ENCODE measurements at places on chromosomes 2 and 18. TPM values are rescaled to one million over a fixed set of nuclear protein-coding genes. Genes with fewer than 3 reads are reported as not detected.

The NXPH2 gene
- 6.1 TPM for total RNA-seq

The HOXD4 gene
- total RNA-seq, result 0.67 TPM

The TM4SF20 gene
- total RNA-seq, result not detected

The RESP18 gene
- not detected for total RNA-seq

- H3K36me3 ChIP-seq, result peaks cover 1% of the 10 kb centered on the region
- peaks cover 38% of the 10 kb centered on the region for H3K4me1 ChIP-seq
- DNase-seq, result no peak
- peaks cover 18% of the 10 kb centered on the region for H3K27me3 ChIP-seq
Measured at GRCh38 chr2:149143734-149144133, 105.2 kb downstream of the LYPD6B start.

GRCh38 chr2:236823963-236824362 is 254.3 kb downstream of the ACKR3 start:
- peaks cover 45% of the 10 kb centered on the region for H3K4me1 ChIP-seq
- H3K36me3 ChIP-seq, result no peaks in the 10 kb centered on the region
- no peaks in the 10 kb centered on the region for H3K27me3 ChIP-seq
- DNase-seq, result no peak

DNA sequence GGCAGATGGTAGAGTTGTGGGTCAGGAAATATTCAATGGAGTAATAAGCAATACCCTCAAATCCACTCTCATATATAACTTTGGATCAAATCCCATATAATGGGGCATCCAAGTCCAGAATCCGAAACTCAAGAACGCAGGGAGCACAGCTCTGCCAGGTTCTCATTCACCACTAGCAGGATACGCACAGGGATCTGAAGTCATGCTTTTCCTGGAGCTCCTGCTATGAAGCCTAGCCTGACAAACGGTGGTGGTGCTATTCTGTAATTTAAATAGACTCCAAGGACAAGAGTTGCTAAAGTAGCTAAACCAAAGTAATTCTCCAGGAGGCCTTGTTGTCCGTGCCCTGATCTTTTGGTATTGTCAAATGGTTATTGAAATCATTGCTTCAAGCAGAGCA is 264.8 kb downstream of the SLC8A1 start:
- H3K27me3 ChIP-seq, result no peaks in the 10 kb centered on the region
- H3K4me3 ChIP-seq, result no peak overlapping the region
- no peak overlapping the region for H3K27ac ChIP-seq

- no peak overlapping the region for H3K4me3 ChIP-seq
- DNase-seq, result no peak
- peaks cover 22% of the 10 kb centered on the region for H3K4me1 ChIP-seq
- H3K27ac ChIP-seq, result no peak overlapping the region
- peaks cover 3% of the 10 kb centered on the region for H3K36me3 ChIP-seq
Measured at GRCh38 chr2:62415019-62415431, 91.0 kb downstream of the TMEM17 start.

- no peaks in the 10 kb centered on the region for H3K4me1 ChIP-seq
- no peak overlapping the region for H3K4me3 ChIP-seq
- no peaks in the 10 kb centered on the region for H3K36me3 ChIP-seq
Measured at GRCh38 chr2:1318366-1319009, 94.8 kb upstream of the TPO start.

DNA sequence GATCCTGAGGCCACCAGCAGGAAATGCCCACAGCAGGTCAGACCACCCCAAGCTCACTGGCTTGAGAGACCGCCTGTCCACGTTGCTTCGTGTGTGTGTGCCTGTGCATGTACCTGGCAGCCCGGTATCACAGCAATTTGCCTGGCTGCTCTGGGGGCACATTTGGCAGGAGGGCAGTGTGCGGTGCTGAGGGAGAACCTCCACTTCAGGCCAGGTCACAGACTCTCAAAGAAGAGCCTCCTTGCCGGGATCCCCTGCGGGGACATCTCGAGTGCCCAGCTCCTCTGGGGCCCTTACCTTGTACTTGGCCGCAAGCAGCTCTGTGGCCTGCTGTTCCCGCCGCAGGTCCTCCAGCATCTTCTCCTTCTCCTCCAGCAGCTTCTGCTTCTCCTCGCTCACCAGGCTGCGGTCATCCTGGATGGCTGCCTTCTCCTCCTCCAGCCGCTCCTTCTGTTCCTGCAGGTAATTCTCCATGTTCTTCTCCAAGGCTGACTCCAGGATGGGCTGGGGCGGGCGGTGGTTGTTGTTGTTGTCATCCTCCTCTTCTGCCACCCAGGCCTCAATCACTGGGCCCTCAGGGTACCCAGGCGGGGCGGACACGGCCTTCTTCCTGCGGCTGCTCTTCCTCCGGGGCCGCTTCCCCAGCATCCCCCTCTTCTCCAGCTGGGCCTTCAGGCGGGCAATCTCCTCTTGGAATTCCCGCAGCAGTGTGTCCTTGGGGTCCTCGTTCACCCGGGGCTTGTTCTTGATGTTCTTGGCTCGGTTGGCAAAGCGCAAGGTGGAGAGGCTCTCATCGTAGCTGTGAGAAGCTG is 2.0 kb downstream of the KIF3C start:
- peaks cover 53% of the 10 kb centered on the region for H3K4me1 ChIP-seq
- no peak overlapping the region for H3K27ac ChIP-seq
- no peak for DNase-seq
- H3K4me3 ChIP-seq, result peak overlapping the region; percentile 31
- peaks cover 7% of the 10 kb centered on the region for H3K36me3 ChIP-seq
- no peaks in the 10 kb centered on the region for H3K27me3 ChIP-seq

DNA sequence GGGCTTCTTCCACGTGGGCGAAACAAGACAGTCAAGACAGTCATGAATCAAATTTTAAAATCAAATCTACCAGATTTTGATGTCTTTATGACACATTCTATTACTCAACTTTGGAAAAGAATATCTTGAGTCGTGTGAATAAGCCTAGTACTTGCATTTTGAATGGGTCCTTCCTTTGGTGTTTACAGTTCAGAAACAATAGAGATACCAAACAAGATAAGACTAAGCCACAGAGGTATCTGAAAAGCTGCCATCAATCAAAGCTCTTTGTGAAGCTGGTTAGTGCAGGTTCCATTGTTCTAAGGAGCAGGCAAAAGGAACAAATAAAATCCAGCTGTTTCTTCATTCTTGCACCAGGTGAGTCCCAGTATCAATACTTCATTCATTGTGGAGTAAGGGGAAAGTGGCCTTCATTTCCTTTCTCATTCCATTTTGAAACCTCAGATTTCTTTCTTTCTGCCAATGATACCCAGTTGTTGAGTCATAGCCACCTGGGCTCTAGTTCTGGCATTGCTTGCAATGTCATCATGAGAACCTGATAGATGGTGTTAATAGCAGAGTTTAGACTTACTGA is 151.7 kb upstream of the L3MBTL4 start:
- H3K27ac ChIP-seq, result peak overlapping the region; percentile 96
- H3K27me3 ChIP-seq, result no peaks in the 10 kb centered on the region
- H3K4me1 ChIP-seq, result peaks cover 58% of the 10 kb centered on the region
- no peaks in the 10 kb centered on the region for H3K36me3 ChIP-seq

GRCh38 chr2:97935719-97936161 is 60.0 kb downstream of the TMEM131 start:
- peaks cover 19% of the 10 kb centered on the region for H3K36me3 ChIP-seq
- peak overlapping the region; percentile 54 for H3K27ac ChIP-seq
- no peaks in the 10 kb centered on the region for H3K27me3 ChIP-seq
- no peak for DNase-seq
- H3K4me1 ChIP-seq, result peaks cover 43% of the 10 kb centered on the region
- no peak overlapping the region for H3K4me3 ChIP-seq

- no peak for DNase-seq
- no peaks in the 10 kb centered on the region for H3K27me3 ChIP-seq
- no peaks in the 10 kb centered on the region for H3K36me3 ChIP-seq
- no peak overlapping the region for H3K27ac ChIP-seq
Measured at GRCh38 chr2:216717491-216717901, 22.1 kb upstream of the IGFBP5 start.

DNA sequence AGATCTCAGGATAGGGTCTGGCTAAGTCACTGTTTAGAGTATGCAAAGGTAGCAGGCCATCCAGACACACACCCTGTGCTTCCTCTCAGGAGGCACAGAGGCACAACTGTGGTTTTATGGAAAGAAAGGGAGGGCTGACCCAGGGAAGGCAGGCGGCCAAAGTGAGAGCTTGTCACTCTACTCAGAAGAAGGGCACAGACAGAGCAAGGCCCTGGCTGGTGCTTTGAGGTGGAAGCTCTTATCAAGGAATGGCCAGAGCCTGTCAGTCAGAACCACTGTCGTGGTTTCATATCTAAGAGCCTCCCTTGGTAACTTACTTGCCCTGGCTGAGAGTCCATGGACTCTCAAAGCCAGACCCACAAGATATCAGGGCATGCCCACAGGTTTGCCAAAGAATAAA is 40.7 kb downstream of the SLC9A2 start:
- H3K27ac ChIP-seq, result no peak overlapping the region
- H3K27me3 ChIP-seq, result peaks cover 4% of the 10 kb centered on the region
- H3K36me3 ChIP-seq, result no peaks in the 10 kb centered on the region

DNA sequence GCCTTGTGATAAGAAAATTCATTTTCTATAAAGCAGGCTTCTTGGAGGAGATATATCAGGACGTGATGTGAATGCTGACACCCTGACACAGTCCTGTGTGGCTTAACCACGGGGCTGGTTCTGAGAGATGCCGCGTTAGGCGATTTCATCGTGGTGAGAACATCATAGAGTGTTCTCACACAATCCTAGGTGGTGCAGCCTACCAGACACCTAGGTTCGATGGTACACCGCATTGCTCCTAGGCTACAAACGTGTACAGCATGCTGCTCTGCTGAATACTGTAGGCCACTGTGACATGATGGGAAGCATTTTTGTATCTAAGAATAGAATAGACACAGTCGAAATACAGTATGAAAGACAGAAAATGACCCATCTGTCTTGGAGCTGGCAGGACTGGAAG is 82.5 kb downstream of the TNFRSF11A start:
- no peaks in the 10 kb centered on the region for H3K36me3 ChIP-seq
- no peak for DNase-seq
- no peak overlapping the region for H3K27ac ChIP-seq
- no peaks in the 10 kb centered on the region for H3K4me1 ChIP-seq
- no peak overlapping the region for H3K4me3 ChIP-seq
- H3K27me3 ChIP-seq, result peaks cover 9% of the 10 kb centered on the region

GRCh38 chr2:156826341-156826933 is 390.3 kb downstream of the GPD2 start:
- H3K36me3 ChIP-seq, result peaks cover 3% of the 10 kb centered on the region
- no peaks in the 10 kb centered on the region for H3K27me3 ChIP-seq
- no peaks in the 10 kb centered on the region for H3K4me1 ChIP-seq
- no peak for DNase-seq
- no peak overlapping the region for H3K4me3 ChIP-seq

- peaks cover 3% of the 10 kb centered on the region for H3K27me3 ChIP-seq
- no peaks in the 10 kb centered on the region for H3K4me1 ChIP-seq
- H3K27ac ChIP-seq, result no peak overlapping the region
- no peak overlapping the region for H3K4me3 ChIP-seq
- H3K36me3 ChIP-seq, result no peaks in the 10 kb centered on the region
Measured at GRCh38 chr2:134623046-134623445, 95.8 kb downstream of the TMEM163 start.

DNA sequence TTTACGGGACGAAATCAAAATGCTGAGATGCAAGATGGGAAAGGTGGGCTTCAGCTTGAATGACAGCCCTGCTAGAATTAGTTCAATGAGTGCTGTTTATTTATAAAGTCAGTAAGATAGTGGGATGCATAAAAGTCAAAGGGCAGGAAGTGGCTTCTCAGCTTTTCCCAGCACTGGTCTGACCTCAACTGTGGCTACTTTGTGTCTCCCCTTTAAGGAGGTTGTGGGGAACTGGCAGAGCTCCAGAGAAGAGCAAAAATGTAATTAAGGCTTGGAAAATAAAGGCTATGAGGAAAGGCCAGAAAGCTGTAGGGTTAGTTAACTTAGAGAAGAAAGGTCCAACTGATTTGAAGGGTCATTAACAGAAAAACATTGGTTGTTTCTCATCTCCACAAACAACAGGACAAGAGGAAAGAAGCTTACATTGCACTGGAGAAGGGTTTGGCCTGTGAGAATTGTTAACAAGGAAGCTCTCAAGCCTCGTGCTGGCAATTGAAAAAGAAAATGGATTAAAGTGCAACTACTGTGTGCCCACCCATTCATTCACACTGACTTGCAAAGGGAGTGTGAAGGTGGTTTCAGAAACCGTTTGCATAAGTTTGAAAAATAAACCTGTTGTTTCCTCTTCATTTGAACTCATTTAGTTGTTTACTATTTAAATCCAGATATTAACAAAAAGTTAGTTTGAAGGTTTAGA is 68.8 kb upstream of the CD28 start:
- H3K36me3 ChIP-seq, result no peaks in the 10 kb centered on the region
- DNase-seq, result no peak
- H3K4me3 ChIP-seq, result no peak overlapping the region
- H3K27me3 ChIP-seq, result no peaks in the 10 kb centered on the region
- H3K27ac ChIP-seq, result peak overlapping the region; percentile 3

DNA sequence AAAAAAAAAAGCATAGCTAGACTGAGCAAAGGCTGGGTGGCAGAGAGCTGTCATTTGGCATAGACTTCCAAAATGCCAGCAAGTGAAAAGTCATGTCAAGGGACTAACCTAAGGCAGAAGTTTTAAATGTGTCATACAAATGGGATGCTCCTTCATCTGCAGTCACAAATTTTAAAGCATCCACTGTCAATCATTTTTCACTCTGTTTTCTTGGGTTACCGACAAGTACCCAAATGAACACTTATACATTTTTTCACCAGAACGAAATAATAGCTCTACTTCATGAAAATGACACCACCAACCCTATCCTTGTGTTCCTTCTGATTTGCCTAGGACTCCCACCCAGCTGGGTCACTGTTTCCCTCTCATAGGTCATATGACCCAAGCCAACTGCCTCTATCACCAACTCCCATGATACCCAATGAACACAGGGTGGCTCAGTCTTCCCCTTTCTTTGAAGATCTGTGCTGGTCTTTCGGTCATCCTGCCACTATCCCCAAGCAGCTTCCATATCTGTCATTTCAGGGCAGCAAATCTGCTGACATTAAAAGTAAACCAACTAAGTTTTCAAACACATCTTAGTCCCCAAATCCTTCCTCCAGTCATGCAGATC is 21.5 kb downstream of the KLF7 start:
- H3K27ac ChIP-seq, result peak overlapping the region; percentile 52
- peak overlapping the region; percentile 9 for H3K4me3 ChIP-seq

DNA sequence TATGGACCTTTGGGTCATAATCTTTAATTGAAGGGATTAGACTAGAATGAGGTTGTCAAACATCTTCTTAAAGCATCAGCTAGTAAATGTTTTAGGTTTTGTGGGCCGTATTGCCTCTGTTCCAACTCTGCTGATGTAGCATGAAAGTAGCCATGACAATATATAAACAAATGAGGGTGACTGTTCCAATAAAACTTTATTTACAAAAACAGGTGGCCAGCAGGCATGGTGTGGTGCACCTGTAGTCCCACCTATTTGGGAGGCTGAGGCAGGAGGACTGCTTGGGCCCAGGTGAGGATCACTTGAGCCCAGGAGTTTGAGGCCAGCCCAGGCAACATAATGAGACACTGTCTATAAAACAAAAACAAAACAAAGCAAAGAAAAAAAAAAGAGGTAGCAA is 18.4 kb downstream of the LIPG start:
- peaks cover 9% of the 10 kb centered on the region for H3K36me3 ChIP-seq
- no peaks in the 10 kb centered on the region for H3K4me1 ChIP-seq
- H3K27me3 ChIP-seq, result no peaks in the 10 kb centered on the region
- no peak for DNase-seq
- H3K4me3 ChIP-seq, result no peak overlapping the region
